ENCODE measurements at places on chromosomes 13 and 19.

DNA sequence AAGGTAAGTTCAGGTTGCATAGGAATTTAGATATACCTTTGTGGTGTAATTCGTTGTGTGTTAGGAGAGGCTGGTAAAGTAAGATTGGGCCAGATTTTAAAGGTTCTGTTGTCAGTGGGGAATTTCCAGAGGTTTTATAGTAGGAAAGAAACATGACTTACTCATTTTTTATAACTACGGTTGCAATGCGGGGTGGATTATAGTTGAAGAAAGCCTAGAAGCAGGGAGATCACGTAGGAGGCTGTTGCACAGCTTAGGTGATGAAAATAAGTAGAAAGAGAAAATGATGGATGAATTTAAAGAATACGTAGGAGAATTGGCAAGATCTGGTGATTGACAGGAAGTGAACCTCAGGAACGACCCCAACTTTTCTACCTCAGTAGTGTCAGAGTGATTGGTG lies 61.1 kb downstream of the PIBF1 start:
- DNase-seq = no peak

GRCh38 chr19:2252797-2253105 lies 3.5 kb downstream of the JSRP1 start:
- DNase-seq = no peak

GRCh38 chr13:95533545-95534160 lies 18.9 kb upstream of the CLDN10 start:
- DNase-seq = no peak

DNA sequence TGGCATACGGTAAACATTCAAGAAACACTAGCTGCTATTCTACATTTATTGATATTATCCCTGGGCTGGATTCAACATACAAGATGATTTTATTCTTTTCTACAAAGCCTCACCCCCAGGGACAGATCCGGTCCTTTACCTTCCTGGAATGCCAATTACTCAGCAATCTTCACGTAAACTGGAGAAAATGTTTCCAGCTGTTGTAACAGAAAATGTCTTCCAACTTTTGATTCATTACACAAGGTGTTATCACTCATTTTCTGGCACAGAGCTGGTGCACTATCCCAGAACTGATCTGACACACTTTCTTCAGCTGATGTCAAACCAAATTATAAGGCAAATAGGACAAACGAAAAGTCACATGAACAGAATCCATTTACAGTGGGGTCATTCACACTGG lies 33.1 kb downstream of the DCLK1 start:
- no peak for DNase-seq

GRCh38 chr19:11560404-11561051 lies 1.5 kb upstream of the ELOF1 start:
- DNase-seq = peak; percentile 28

DNA sequence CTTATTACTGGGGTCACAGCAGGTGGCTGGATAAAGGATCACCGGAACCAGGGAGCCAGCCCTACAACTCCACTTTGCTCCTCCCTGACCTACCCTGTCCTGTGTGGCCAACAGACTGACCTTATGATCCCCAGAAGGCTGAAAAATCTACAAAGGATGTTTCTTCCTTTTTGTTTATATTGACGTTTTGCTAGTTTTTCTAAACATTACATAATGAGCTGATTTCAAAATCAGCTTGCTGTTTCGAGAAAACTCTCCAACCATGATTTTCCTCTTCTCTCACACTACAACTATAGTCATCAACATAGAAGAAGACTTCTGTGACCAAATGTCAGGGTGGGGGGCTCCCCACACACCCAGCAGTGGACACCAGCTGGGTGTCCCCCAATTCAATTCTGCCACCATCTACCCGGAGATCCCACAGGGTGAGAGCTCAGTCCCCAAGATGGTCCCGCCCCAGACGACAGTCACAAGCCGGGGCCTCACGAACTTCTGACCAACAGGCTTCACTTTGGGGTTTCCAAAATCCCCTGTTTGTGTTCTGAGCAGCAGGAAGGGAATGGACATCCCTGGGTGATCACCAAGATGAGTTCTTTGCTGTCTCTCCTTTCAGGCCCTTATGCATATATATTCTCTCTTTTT lies 35.0 kb downstream of the ZNF536 start:
- DNase-seq = no peak

DNA sequence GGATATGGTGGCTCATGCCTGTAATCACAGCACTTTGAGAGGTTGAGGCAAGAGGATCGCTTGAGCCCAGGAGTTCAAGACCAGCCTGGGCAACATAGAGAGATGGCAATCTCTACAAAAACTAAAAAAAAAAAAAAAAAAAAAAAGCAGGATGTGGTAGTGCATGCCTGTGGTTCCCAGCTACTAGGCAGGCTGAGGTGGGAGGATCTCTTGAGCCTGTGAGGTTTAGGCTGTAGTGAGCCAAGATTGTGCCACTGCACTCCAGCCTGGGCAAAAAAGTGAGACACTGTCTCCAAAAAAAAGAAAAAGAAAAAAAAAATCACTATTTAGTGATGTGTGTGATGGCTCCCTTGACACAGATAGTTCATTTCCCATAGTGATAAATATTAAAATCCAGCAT lies 365.0 kb upstream of the NBEA start:
- DNase-seq = no peak

DNA sequence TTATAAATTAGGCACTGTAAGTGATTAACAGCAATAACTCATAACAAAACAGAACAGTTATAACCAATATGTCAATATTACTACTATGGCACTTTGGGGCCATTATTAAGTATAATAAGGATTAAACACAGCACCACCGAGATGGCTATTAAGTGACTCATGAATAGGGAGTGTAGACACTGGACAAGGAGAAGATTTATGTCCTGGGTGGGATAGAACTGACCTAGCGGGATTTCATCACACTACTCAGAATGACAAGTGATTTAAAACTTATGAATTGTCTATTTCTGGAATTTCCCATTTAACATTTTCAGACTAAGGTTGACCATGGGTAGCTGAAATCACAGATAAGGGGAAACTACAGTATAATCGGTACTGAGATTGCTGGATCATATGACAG lies 79.0 kb upstream of the SLC7A1 start:
- no peak for DNase-seq

DNA sequence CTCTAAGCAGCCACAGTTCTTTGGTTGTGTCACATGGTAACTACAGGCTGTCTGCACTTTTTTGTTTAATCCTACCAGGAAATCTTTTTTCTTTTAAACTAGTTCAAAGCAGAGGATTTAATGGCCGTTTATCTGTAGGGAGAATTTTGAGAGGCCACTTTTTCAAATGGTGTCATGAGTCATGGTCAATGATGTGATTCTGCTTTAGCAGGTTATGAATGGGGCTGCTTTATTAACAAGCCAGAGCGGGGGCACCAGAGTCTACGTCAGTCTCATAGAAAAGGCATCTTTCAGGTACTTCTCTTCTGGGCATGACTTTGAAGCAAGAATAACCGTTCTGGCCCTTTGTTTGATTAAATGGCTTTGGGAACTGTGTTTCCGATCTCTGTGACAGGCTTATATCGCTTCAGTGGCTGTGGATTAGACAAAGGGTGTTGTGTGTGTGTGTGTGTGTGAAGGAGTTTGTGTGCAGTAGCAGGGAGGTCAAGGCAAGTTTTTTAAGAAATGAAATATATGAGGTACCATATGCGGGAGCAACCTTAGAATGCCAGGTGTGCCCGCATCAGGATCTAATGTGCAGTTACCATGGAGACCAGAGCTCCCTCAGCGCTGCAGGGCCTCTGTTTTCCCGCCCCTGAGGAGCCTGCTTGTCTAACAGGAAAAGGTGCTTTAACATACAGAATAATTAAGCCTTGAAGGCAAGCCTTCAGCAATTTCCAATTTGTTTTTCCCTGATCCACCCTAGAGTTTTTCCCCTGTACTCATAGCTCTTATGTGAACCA lies 120.5 kb downstream of the KATNAL1 start:
- DNase-seq = no peak

DNA sequence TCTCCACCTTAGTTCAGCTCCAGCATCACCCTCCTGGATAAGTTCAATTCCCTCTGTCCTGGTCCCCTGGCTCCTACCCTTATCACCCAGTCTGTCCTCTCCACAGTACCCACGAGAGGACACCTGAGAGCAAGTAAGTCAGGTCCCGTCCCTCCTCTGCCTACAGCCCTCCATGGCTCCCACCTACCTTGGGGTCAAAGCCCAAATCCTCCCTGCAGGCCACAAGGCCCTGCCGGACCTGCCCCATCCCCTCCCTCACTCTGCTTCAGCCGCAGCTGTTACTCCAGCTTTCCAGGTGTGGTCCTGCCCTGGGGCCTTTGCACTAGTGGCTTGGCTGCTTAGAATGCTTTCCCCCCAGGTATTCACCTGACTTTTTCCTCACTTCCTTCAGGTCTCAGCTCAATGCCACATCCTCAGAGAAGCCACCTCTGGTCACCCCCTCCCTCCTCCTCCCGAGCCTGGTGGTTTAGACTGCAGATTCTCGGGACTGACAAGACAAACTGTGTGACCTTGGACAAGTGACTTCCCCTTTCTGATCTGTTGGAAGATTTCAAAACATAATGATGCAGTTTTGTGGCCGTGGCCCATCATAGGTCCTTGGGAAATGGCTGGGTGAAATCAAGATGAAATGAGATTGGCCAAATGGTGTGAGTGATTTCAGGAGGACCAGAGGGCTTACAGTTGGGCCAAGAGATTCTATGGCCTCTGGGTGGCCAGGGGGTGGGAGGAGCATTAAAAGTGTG lies 3.6 kb downstream of the TUBB4A start:
- DNase-seq = no peak

DNA sequence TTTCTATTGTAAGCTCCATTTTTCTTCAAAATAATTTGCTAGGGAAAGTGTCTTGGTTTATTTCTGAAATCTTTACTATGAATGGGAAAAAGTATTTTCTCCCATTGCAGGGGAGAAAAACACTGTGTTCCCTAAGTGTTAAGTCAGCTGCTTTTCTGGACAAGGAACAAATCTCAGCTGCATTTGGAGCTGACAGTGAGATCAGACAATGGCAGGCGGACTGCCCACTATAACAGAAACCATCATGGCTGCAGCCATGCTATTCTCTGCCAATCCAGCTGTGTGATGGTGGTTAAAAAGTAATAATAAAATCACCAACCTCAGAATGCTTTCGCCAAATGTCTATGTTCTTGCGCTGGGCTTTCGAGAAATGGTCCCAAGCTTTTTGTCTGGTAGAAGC lies 302.7 kb downstream of the DNAJC15 start:
- no peak for DNase-seq

DNA sequence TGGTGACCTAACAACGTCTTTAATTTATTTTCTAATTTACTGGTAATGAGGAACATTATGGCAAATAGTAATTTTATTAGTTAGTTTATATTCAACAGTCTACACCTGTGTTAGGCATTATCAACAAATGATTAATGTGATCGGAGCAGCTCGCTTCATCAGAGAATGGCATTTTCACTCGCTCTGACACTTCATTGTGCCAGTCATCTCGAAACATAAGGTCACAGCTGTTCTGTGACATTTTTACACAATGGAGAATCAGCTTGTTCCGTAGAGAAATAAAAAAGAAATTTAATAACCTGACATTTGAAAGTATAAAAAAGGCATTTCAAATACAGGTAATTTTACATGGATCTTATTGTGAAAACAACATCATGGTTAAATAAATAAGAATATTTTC lies 858.4 kb downstream of the SLITRK6 start:
- DNase-seq = no peak

GRCh38 chr13:52109116-52109670 lies 19.7 kb downstream of the NEK5 start:
- no peak for DNase-seq

DNA sequence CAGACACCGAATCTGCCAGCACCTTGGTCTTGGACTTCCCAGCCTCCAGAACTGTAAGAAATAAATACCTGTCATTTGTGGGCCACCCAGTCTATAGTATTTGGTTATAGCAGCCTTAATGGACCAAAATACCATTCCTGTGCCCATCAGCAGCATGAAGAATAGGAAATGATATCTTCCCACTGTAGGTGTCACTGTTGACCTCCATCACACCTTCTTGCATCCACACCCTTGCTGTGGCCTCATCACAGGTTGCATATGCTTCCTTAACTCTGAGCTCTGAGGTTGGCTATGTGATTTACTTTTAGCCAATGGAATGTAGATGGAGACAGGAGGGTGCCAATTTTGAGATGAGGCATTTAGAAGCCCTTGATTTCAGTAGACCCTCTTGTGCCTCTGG lies 242.0 kb upstream of the TSHZ3 start:
- no peak for DNase-seq

DNA sequence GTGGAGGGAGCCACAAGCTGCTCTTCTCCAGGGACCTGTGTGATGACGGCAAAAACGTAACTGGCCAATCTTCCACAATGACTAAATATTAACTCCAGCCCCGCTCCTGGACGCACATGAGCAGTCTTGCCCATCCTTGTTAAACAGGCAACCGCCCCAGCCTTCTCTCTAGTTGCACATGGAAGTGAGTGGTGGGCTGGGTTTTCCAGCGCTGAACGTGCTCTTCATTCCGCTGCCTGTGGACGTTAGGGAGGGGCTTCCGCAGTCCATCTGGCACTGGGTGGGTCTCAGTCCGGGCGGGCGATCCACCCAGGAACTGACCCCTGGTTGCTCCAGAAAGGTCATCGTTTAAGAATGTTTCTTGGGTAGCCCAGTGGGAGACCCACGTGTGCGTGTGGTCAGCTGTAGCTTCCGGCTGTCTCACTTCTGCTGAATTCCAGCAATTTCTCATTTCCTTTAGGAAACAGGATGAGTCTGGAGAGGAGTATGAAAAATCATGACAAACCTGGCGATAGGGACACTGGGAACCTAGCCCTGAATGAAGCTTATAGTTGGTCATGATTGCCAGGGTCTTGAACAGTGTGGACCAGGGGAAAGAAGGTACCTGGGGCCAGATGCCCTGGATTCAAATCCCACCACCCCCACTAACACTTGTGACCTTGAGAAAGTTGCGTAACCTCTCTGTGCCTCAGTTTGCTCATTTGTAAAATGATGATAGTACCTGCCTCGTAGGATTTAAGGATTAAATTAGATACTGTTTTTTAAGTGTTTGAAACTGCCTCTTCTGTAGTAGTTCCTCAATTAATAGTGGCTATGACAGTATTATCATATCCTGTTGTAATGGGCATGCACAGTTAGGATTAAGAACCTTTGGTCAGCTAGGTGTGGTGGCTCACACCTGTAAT lies 92.6 kb downstream of the SIPA1L3 start:
- no peak for DNase-seq
